ENCODE measurements at places on chromosomes 12 and 14.

GRCh38 chr12:13799574-13799973 is 181.8 kb downstream of the GRIN2B start:
- DNase-seq: no peak

GRCh38 chr14:103530831-103531230 is 1.8 kb downstream of the TRMT61A start:
- DNase-seq: no peak

- DNase-seq: no peak
Observed at GRCh38 chr12:63795944-63796343, 16.2 kb downstream of the RXYLT1 start.

- no peak for DNase-seq
Observed at GRCh38 chr12:119208626-119209061, 29.9 kb downstream of the HSPB8 start.

DNA sequence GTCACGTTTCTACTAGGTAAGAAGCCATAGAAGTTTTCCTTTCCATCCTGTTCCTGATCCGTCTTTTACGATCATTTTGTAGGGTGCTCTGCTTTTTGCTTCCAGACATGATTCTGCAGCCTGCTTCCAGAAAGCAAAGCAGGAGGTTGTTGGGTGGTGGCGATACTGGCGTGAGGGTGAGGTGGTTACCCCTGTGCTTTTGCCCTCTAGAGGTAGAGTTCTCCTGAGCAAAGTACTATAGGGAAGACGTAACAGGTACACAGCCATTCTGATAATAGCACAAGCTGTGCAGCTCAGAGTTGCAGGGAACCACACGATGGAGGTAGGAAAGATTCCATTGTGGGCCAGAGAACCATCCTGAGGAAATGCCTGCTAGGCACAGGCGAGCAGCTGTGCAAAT is 186.0 kb downstream of the PAH start:
- DNase-seq: no peak

DNA sequence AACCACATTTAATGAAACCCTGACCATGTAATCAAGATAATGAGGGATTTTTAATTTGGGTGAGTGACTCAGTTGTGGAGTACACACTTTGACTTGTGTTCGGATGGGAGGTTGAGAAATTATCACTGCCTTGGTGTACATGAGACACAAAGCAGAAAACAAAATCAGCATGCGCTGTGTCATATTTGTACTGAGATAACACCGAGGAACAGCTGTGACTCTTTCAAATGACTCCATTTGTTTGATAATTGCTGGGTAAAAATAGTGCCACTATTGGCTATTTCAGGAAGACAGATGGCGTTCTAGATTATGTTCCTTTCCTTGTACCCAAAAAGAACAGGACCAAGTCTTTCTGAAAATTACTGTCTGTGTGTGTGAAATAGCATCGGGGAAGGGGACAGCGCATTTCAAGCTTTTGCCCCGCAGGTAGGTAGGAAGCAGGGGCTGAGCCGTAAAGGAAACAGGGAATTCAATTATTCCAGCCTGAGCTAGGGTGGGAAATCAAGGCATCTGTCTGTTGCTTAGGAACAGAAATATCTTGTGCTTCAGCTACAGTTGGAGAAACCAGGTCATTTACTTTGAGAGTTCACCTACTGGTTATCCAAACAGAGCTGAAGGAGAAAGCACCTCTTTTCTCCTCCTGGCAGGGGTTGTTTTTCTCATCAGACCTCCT is 114.3 kb downstream of the SNAPC1 start:
- DNase-seq: no peak

DNA sequence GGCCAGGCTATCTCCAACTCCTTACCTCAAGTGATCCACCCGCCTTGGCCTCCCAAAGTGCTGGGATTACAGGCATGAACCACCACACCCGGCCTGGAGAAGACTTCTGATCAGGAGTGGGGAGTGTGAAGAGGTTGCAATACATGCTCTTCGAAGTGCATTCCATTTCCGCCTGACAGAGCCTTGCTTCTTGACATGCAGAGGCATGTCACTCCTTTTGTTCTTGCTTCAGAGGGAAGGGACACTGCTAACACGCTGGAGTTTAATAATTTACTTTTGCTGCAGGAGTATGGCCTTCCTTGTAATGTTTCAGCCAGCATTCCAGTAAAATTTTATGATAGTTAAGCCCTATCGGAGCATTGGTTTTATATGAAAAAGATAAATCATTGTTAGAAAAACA is 74.9 kb downstream of the SLC25A47 start:
- DNase-seq: no peak

GRCh38 chr14:60357551-60358149 is 108.6 kb downstream of the PPM1A start:
- DNase-seq: no peak

DNA sequence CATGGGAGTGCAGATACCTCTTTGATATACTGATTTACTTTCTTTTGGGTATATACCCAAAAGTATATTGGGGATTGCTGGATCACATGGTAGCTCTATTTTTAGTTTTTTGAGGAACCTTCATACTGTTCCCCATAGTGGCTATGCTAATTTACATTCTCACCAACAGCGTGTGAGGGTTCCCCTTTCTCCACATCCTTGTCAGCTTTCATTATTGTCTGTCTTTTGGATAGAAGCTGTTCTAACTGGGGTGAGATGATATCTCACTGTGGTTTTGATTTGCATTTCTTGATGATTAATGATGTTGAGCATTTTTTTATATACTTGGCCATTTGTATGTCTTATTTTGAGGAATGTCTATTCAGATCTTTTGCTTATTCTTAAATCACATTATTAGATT is 44.1 kb upstream of the JDP2 start:
- DNase-seq: no peak

- DNase-seq: no peak
Observed at GRCh38 chr12:106971065-106971464, 15.4 kb downstream of the TMEM263 start.

DNA sequence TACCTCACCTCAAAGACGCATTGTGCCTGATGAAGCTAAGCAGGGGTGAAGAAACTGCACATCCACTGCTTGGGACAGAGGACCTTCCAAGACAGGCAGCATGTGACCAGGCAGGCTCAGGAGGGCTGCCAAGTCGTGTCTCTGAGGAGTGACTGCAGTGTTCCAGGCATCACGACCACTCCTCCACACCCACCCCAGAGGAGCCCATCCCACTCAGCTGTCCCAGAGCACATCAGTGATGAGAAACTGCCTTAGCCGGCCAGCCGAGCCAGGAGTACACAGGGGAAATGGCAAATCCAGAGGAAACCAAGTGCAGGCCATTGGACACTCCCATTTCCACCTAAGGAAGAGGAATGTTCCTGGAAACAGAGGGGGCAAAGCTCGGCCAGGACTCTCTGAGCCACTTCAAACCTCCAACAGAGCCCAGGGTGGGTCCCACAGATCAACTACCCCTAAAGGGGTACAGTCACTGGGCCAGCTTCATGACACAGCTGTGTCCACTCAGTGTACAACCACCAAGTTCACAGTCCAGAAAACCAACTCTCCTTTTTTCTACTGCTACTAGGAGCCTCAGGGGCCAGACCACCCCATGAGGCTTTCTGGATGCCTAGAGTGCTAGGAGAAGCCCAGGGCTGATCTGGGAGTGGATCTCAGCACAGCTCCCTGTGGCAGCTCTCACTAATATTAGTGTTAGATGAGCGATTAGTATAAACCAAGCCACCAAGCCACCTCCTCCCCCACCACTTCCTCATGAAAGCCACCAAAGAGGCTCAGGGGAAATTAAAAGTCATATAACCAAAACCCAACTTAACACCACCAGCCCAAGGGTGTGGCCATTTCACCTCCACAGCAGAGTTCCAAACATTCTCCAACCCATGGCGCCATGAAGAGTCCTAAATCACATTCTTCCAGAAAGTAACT is 15.4 kb downstream of the PXN start:
- DNase-seq: no peak

DNA sequence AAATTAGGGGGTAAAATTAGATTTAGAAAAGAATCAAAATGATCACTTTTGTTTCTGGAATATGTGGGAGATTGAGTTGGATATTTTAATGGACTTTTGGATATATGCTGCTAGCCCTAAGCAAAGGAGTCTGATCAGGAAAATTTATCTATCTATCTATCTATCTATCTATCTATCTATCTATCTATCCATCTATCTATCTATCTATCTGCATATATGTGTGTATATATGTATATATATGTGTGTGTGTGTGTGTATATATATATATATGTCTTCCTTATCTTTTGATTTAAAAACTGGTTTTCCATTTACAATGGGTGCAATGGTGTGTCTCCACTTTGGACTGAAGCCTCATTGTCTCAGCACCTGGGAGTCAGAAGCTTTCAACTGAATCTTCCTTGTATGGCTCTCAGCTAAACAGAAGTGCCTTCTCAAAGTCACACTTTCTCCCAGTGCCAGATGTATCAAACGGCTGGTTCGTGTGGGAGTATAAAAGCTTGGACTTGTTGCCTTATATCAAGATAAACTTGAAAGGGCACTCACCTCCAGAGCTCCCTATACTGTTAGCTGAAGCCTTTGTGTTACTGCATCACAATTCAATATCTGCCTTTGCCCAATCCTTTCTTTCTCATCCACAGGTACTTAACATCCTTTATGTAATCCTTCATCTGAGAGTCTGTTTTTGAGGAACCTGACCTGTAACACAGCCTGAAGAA is 31.6 kb upstream of the CD69 start:
- DNase-seq: no peak

DNA sequence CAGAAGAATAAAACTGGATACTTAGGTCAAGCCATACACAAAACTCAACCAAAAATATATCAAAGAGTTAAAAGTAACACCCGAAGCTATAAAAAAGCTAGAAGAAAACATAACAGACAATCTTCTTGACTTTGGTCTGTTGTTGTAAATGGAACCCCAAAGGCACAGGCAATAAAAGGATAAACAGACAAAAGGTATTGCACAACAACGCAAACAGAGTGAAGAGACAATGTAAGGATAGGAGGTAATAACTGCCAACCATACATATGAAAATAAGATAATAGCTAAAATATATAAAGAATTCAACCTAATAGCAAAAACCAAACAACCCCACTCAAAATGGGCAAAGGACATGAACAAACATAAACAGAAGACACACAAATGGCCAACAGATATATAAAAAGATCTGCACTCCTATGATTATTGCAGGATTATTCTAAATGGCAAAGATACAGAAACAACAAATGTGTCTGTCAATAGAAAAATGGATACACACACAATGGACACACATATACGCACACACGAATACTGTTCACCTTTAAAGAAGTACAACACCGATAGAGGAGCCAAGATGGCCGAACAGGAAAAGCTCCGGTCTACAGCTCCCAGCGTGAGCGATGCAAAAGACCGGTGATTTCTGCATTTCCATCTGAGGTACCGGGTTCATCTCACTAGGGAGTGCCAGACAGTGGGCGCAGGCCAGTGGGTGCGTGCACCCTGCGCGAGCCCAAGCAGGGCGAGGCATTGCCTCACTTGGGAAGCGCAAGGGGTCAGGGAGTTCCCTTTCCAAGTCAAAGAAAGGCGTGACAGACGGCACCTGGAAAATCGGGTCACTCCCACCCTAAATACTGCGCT is 1137.1 kb downstream of the FSCB start:
- no peak for DNase-seq

DNA sequence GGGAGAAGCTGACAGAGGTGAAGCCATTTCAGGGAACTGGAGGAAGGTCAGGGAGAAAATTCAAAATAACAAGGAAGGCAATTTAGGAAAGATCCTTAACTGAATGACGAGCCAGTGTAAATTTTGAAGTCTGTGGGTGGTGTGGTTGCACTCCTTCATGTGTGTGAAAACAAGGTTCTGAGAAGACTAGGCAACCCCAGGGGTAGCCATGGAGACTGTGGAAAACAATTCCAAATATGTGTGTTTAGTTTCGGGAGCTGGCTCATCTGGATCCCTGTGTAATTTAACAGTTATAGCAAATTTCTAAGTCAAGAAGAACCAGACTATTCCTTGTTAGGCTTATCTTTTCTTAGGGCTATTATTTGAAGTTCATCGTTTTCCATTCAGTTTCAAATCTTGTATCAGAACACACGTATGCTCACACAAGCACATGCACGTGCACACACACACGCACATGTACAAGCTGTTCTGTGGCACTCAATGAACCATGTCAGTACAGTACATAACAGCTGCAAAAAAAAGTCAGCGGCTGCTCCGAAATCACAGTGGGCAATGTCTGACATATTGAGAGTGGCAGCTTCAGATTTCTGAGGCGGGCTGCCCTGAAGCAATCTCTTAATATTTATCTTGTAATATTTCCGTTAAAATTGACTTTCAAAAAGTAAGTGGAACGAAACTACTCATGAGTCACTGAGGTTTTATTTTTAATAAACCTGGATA is 411.2 kb downstream of the AEBP2 start:
- DNase-seq: no peak

DNA sequence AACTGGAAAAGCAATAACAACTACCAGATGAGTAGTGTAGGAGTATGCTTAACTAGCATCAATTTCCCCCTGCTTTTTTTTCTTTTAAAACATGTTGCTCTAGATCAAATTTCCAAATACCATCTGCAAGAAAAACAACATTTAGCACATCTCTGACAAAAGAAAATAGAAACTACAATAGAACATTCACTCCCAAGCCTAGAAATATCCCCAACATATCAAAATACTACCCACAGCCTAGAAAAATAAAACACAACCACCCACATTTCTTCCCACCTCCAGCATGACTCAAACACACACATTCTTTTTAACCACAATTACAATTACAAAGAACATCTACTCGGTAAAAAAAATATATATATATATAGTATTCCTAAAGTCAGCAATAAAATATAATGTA is 120.0 kb downstream of the PPFIA2 start:
- no peak for DNase-seq

- no peak for DNase-seq
Observed at GRCh38 chr14:79660053-79660939, 551.0 kb downstream of the DIO2 start.

DNA sequence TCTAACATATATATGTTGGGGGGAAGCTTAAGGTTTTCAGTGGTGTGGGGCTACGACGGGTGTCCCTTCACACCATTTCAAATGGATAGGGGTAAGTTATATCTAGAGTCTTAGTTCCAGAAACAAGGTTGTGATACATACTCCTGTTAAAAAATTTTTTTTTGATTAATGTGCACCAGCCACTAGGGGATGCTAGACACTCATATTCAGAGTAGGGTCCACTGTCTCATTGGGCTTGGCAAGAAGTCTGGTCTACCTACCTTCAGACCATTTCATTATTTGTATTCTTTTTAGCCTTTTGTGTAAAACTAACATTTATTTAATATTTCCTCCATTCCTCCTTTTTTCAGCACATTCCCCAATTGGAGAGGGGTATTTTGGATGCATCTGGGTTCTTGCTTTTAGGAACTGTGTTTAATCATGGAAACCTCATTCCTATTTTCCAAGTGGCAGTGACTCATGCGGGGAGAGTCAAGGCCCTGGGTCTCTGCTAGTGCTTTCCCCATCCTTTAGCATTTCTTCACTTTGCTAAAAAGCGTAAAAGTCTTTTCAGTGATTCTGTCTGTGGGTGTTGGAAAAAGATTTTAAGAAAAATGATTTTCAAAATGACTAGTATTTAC is 33.4 kb downstream of the ANO4 start:
- no peak for DNase-seq

All from stimulated activated CD4-positive, alpha-beta T cell treated with anti-CD3 and anti-CD28 coated beads, Interleukin-12 subunit alpha, Interleukin-12 subunit beta, amount 100 ng/mL, for 48 hours (primary cell).